ENCODE measurements at places on chromosomes 1 and 21.

DNA sequence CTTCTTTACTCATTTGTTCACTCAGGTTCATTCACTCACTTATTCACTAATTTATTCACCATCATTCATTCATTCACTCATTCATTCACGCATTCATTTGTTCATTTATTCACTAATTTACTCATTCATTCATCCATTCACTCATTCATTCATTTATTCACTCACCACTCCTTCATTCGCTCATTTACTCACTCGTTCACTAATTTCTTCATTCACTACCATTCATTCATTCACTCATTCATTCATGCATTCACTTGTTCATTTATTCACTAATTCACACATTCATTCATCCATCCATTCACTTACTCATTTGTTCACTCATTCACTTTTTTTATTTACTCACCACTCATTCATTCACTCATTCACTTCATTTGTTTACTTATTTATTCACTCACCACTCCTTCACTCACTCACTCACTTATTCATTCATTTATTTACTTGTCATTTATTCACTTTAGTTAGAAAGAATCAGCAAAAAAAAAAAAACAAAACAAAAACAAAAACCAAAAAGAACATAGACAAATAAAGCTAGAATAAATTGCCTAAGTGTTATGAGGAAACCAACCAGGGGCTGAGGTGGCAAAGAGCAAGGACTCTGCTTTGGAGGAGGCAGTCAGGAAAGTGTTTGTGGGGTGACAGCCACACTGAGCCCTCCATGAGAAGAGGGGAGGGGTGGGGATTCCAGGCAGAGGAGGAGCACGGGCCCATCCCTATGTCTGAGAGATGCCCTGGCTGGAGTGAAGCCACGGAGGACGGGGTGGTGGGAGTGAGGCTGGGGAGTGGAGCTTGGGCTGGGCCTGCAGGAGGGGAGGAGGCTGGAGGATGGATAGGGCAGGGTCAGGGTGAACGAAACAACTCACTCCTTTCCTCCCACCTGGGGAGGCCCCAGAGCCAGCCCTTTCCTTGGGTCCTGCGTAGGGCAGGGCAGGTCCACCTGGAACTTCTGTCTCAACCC lies 129.2 kb upstream of the WNT4 start:
- DNase-seq = no peak

DNA sequence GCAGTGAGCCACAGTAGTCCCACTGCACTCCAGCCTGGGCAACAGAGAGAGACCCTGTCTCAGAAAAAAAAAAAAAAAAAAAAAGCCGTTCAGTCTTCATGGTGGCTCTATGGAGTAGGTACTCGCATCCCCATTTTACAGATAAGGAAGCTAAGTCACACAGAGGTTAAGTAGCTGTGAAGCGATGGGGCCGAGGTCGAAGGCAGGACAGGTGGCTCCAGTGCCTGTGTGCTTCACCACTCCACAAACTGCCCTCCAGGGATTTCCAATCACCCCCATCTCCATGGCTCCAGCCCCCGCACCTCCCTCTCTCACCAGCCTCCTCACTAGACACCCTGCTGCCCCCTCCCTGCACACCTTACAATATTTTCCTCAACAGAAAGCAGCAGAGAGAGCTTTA lies 61.9 kb downstream of the SYF2 start:
- no peak for DNase-seq

DNA sequence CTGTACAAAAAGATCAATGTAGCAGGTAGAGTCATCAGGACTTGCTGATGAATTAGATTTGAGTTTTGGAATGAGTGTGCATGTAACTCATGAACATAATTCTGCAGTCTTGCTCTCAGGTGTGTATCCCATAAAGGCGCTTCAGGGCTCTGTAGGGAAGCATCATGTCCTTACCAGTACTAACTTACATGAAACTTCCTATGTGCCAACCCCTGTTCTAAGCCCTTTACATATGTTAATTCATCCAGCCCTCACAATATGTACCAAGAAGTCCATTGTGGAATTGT lies 2.1 kb upstream of the FCRLB start:
- no peak for DNase-seq

DNA sequence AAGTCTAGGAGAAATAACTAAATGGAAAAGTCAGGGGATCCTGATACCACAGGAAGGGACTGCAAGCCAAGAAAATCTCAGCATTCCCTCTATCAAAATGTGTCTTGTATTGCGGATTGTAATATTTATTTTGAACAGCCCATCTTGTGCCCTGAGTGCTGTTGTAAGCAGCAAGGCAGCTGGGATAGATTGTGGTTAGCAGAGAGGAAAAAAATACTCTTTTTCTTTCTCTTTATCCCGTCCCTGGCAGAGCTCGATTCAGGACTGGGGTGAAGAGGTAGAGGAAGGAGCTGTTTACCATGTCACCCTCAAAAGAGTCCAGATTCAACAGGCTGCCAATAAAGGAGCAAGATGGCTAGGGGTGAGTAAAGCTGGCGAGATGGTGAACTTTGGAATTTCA lies 1.2 kb downstream of the RGL1 start:
- no peak for DNase-seq

GRCh38 chr1:108949044-108949443 lies 14.2 kb downstream of the CLCC1 start:
- no peak for DNase-seq

DNA sequence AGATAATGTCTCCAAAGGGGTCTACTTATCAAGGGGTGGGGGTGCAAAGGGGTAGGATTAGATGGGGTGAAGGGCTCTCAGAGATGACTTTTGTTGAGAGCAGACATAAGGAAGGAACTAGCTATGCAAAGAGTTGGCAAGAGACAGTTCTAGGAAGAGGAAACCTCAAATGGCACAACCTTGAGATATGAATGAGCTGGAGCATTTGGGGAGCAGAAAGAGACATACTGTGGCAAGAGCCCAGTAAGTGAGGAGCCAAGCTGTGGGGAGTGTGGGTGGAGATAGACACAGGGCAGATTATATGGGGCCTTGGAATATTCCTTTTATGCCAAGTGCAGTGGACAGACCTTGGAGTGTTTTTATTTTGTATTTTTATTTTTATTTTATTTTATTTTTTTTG lies 84.8 kb upstream of the BTG3 start:
- no peak for DNase-seq

DNA sequence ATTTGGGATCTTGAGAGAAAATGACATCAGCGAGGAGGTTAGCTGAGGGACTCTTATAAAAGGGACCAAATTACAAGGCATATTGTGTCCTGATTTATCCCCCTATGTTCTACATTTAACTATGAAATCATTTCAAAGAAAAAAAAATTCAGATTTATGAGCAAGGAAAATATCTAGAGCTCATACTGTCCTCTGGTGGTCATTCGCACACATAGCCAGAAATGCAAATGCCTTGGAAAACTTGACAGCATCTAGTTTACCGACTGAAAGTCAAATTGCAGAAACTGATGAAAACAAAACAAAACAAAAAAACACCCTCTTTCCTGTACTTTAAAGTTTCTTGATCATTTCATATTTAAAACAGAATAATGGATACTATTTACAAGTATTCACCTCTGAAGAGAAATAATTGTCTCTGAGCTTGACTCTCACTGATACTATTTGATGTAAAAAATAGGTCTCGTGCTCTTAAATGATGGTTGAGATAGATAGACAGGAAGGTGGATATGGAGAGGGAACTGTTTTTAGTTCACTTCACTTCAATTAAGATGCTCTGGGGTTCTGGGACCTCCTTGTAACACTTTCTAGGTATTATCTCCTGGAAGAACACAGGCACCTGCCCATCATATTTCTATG lies 253.8 kb downstream of the PCP4 start:
- DNase-seq = no peak

- no peak for DNase-seq
Measured at GRCh38 chr1:110727246-110727645, 52.5 kb upstream of the KCNA3 start.

DNA sequence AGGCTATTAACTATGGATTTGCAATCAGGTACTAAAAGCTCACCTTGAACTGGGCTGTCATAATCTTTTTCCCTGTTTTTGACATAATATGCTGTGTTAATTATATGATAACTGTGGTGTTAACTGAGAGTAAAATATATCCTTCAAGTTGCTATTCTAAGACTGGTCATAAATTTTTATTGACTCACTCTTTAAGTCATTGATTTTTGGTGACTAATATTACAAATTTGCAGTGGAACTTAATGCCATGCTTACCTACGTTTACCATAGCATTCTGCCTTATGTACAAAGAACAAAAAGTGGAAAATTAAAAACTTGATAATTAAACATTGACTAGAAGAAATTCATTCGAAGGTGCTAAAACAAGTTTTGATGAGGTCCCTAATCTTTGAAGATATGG lies 872.4 kb downstream of the BRINP3 start:
- DNase-seq = no peak

GRCh38 chr1:86271046-86271445 lies 114.5 kb upstream of the COL24A1 start:
- DNase-seq = no peak

GRCh38 chr1:202844935-202845334 lies 34.2 kb downstream of the PCAT6 start:
- DNase-seq = no peak

DNA sequence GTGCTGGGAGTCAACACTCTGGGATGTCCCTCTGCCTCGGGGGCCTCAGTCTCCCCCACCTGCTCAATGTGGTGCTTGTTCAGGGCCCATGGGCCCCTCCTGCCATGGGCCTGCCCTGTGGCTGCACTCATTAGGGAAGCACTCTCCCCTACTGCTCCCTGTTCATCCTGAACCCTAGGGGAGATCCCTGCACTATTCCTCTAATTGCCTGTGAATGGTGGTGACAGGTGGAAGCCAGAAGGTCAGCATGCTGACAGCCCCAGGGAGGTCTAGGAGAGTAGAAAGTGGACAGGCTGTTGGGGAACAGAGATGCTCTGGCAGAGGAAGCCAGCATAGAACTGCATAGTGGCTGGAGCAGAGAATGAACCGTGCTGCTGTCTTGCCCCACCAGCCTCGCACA lies 217.6 kb downstream of the TRABD2B start:
- DNase-seq = no peak

DNA sequence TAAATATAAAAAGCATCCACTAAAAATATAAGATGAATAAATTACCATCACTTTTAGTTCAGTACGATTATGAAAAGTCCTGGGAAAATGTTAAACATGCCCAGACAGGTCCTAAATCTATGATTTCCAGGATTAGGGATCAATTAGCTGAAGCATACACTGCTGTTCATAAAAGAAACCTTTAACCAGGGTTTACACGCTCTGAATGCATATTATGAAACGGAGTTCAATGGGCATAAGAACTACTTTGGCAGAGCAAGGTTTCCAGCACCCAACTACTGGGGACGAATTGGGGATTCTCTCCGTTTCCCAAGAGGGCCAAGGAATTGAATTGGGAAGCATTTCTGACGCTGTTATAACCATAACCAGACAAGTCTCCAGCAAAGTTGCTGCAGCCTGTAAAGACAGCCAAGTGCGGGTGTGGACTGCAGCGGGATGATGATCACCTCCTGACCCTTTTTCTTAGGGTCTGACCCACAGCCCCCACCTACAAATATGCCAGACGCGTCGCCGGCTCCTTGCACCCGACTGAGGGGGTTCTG lies 1.6 kb downstream of the SLC30A1 start:
- DNase-seq = no peak

DNA sequence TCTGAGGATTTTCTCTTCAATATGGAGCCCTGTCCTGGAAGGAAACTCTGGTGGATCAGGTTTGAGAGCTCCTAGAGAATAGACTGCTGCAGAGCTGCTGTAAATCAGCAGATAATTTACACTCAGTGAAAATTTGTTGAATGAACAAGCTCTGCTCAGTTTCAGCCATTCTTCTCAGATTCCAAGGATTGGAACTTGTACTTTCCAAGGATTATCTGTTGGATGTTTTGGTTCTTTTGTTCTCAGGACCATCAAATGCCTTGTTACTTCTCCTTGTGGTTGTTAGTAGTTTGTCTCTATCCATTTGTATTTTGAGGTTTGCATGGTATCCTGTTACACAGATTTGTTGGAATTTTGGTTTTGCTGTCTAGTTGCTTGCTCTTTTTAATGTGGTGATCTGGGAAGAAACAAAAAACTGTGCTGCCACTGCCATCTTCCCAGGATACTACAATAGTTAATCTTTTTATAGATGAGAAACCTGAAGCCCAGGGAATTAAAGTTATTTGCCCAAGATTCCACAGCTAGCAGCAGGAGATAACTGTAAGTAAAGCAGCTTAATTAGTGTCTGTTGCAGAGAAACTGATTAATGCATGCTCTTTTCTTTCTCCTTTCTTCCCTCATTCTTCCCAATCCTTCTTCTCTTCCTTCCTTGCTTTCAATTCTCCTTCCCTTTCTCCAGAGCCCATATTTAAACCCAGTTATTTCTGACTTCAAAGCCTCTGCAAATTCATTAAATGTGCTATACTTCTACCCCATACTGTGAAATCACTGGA lies 21.7 kb upstream of the KIFAP3 start:
- DNase-seq = no peak

- no peak for DNase-seq
Measured at GRCh38 chr1:147167365-147167764, 4.9 kb downstream of the PRKAB2 start.

DNA sequence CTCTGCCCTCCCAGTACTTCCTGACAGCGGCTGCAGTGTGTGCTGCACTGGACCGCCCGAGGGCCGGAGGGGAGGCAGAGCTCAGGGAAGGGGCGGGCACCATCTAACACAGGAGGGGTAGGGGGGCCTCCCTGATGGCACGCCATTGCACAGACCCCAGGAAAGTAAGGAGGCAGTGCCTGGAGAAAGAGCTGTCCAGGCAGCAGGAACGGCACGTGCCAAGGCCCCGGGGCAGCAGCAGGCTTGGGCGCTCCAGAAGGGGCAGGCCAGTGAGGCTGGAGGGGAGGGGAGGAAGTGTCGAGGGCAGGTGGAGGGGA lies 110.7 kb downstream of the CRYAA start:
- DNase-seq = no peak

DNA sequence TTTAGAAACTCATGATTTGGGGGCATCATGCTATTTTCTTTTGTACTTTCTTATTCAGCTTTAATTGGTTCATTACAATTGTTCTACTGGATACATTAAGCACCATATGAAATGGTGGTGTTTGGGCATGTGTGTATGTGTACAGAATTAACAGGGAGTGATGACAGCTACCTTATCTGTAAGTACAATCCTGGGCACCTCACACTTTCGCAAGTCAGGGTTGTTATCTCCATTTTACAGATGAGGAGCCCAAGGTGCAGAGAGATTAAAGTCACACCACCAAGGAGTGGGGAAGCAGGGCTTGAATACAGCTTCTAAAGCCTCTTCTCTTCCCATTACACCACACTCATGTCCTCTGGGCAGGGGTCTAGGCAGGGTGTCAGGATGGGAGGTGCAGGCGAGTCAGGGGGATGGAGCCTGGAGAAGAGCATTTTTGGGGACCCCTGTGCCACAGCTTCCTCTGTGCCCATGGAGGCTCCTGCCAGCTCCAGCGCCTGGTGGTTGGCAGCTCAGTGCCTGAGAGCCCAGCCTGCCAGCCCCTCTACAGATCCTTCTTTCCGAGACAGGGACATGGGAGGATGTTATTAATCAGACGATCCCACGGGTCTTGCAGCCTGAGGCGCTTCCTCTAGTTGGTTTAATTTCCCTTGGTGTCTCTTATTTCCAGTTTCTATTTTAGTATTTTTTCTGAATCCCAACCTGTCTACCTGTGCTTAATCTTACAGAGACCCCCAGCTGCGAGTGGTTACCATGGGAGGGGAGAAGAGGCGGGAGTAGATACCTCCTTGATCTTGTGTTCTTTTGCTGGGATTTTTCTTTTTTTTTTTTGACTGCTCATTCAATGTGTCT lies 126.2 kb upstream of the CD34 start:
- DNase-seq = no peak

GRCh38 chr1:246567646-246568235 lies 1.5 kb downstream of the CNST start:
- no peak for DNase-seq

Measured in activated effector memory CD4-positive, alpha-beta T cell treated with Interleukin-2 at 50 U/mL for 16 hours (primary cell).